T-helper 2 cell (primary cell): ENCODE measurements at places on chromosomes 5 and 9.

GRCh38 chr5:157917899-157918809 lies 59.2 kb upstream of the CLINT1 start:
- DNase-seq = peak; percentile 12

- no peak for DNase-seq
Measured at GRCh38 chr5:171678646-171679045, 107.0 kb upstream of the SMIM23 start.

DNA sequence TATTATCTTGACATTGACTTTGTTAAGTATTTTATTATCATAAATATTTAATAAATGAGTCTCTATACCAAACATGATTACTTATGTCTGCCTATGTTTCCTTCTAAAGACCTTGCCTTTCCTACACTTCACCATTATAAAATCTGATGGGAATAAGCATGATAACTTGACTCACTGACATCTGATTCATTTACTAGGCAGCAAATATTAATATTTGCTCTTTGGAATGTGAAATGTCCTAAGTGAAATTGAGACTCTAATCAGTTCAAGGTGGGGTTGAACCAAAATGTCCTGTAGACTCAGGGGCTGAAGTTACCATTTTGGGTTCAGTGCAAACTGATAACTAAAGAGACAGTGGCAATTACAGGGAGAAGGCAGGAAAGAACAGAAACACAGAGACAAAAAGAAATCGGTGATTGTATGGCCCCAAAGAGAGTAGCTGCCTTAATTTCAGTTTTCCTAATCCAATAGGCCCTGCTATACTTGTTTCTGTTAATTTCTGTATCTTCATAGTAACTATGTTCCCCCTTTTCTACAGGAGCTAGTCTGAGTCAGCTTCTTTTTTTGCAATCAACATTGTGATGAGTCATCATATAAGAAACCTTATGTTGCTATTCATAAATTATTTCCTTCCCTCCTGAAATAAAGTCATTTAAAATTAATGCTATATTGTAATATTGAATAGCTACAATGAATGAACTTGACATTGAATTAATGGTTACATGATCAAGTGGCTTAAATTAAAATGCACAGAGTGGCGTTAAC lies 296.8 kb downstream of the PDE4D start:
- DNase-seq = no peak

DNA sequence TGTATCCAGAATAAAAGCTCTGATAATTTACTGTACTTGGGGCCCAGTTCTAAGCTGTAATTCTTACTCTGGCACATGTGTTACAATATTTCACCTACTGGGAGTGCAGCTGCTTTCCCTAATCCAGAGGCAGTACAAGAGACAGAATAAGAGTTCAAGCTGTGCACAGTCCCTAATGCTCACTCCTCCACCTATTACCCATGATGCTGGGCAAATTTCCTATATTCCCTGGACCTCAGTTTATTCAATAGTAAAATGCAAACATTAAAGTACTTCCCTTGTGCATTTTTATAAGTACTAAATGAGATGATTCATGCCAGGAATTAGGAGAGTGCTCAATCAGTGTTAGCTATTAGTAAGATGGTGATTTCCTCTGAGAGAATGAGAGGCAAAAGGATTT lies 28.0 kb upstream of the TAF11L2 start:
- DNase-seq = no peak

DNA sequence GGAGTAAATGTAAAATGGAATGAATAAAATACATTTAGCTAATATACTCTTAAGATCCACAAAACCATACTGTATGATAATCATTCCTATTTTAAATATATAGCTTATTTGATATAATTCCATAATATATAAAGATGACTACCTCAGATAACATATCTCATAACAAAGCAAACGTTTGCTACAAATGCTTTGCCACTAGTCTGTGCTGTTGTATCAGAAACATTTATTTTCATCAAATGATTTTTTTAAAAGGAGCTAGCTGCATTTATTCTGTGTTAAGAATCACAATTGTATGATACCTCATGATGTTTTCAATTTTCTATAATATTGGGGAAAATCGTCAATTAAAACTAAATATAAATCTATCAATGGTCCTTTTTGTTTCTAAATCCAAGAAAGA lies 567.2 kb downstream of the PTPRD start:
- no peak for DNase-seq

DNA sequence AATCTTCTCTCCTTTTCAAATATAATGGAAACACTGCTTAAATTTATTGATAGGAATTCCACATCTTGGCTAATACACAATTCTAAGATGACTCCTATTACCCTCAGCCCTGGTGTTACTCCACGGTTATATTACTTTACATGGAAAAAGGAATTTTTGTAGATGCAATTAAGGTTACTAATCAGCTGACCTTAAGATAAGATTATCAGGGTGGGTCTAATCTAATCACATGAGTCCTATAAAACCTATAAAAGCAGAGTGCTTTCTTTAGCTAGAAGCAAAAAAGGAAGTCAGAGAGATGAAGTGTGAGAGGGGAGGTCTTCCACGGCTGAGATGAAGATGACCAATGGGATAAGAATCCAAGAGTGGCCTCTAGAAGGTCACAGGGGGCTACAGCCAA lies 268.6 kb downstream of the PDE4D start:
- DNase-seq = no peak

- no peak for DNase-seq
Measured at GRCh38 chr9:89000371-89000781, 9.1 kb downstream of the S1PR3 start.

DNA sequence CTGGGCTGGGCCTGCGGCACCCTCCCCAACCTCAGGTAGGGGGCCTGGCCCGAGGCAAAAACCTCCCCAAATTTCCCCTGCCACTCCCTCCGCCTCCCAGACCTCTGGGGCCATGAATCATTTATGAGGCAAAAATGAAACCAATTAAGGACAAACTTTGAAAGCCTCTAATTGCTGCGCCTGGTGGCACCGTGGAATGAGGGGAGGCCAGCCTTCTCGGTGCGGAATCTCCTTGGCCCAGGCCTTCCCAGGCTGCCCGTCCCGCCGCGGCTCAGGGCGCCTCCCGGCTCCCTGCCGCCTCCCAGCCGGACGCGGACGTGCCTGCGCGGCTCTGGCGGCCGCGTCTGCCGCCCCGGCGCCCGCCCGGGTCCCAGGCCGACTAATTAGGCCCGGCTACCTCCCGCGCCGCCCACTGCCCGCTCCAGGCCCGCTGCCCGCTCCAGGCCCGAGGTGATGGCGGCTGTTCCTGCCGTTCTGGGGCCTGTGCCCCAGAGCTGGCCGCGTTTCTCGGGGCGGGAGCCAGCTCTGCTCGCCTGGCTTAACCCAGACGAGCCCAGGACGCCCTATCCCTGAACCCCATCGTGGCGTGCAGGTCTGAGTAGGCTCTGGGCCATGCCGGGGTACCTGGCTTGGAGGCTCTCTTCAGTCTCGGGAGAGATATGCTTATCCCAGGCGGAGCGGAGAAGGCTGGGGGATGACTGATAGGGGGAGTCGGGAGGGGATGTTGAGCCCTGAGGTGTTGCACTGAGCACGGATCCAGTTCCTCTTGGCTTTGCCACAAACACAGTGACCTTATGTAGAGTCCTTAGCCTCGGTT lies 20.1 kb downstream of the CXXC5 start:
- DNase-seq = no peak

GRCh38 chr5:81778642-81779041 lies 27.7 kb upstream of the SSBP2 start:
- no peak for DNase-seq

DNA sequence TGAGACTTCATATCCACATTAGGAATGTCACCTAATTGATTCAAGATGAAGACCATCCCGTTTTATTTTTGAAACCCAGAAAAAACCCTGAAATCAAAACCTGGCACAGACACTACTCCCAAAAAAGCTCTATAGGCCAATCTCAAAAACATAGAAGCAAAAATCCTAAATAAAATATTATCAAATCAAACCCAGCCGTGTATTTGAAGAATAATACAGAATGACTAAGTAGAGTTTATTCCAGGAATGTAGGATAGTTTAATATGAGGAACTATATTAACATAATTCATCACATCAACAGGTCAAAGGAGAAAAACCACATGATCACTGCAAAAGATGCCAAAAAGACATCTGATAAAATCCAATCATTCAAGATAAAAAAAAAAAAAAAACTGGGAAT lies 167.1 kb downstream of the ACTL7B start:
- DNase-seq = no peak

DNA sequence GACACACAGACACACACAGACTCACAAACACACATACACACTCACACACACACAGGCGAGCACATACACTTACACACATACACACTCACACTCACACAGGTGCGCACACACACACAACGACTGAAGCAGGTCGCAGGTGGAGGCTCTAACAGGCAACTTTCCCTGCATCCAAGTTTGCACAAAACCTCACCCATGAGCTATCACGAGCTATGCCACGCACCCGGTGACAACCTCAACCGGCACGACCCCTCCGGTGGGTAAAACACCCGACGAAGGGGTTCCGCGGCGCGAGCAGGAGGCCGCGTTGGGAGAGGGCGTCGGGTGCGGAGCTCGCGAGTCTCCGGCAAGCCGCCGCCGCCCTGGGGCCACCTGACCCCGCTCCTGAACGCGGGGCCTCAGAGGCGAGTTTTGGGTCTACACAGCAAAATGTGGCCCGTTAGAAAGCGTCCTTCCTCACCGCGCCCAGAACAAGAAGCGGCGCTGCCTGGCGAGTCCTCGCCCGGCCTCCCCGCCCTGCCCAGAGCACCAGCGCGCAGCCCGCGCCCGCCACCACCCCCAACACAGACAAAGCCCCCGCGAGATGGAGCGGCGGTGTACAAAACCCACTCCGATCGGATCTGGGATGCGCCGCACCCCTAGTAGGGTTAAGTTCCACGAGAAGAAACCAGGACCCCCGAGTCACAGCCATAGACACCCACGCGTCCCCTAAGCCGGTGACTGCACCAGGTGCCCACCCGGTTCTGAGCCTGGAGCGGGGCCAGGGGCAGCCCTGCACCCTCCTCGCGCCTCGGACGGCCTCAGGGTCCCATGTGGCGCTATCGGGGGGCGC lies 665 bp downstream of the SLC6A3 start:
- no peak for DNase-seq

- DNase-seq = no peak
Measured at GRCh38 chr5:77828445-77828844, 52.3 kb upstream of the TBCA start.

GRCh38 chr9:91092214-91092613 lies 269.5 kb downstream of the AUH start:
- DNase-seq = no peak

DNA sequence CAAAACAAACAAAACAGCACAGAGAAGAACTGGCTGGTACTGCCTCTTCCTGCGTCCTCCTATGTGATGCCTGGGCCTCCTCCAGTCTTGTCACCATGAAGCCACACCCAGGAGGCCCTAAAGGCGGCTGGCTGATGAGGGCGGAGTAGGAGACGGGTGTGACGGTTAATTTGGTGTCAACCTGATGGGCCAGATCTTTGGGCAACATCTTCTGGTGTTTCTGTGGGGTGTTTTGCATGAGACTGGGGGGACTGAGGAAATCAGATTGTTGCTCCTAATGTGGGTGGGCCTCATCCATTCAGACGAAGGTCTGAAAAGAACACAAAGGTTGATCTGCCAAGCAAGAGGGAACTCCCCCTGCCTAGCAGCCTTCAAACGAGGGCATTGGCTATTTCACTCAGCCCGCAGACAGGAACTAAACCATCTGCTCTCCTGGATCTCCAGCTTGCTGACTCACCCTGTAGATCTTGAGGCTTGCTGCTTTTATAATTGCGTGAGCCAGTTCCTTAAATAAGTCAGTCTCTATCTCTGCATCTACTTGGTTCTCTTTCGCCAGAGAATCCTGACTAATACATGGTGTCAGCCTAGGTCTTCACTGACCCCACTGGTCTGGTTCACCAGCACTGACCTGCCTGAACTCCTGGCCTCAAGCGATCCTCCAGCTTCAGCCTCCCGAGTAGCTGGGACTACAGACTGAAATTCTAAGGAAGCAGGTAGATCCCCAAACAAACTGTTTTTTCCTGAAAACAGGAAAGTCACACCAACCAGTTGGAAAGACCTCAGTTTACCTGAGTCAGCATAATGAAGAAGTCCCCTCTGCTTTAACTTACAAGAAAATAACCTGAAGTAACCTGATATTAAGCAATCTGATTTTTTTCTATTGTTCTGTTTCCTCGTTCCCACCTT lies 12.8 kb upstream of the ZFP62 start:
- DNase-seq = peak; percentile 9

GRCh38 chr5:5494489-5495402 lies 72.3 kb downstream of the ICE1 start:
- peak; percentile 79 for DNase-seq

GRCh38 chr5:149071756-149072155 lies 8.9 kb upstream of the SH3TC2 start:
- DNase-seq = no peak

DNA sequence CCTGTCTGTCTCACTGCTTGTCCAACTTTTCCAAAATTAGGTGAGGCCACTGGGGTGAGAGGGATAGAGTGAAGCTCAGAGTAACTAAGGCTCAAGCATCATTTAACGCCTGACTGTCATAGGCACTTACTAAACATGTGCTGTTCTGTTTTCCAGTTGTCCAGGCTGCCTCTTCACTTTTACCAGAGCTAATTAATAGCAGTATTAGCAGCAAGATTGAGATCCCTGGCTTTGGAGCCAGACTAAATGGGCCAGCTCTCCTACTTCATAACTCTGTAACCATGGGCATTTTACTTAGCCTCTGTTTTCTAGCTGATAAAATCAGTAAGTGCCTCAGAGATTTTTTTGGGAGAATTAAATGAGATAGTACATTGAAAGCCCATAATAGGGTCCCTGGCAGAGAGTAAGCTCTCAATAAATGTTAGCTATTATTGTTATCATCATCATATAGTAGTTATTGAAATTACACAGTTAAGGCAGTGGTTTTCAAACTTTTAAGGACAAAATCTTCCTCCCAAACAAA lies 146.2 kb upstream of the LHFPL2 start:
- DNase-seq = no peak

DNA sequence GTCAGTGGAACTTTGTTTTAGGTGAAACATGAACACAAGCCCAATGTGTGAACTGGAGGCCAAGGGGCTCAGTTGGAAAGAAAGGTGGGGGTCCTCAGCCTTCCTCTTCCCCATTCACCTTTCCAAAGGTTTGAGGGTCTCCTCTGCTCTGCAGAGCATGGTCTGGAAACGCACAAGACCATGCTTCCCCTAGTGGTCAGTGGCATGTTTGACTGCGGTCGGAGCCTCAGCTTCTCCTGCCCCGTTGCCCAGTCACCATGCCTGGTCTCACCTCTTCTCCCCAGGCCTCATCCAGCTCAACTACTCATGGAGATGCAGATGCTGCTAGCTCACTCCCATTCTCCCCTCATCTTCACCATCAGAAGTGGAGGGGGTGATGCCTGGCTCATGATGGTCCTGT lies 340.3 kb downstream of the GADD45G start:
- no peak for DNase-seq

DNA sequence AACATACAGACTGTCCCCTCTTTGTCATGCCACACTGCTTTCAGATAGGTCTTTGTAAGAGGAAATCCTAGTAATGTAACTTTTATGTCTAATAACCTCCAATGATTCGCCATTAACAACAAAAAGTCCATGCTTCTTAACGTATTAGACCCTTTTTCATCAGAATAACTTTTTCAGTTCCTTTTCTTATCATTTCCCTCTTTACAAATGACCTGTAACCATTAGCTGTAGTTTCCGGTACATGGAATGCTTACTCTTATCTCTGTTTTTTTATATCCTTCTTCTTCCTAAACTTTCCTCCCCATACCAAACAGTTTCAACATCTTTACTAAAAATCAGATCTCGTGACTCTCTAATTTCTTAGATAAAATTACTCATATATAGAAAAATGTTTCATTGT lies 268.9 kb upstream of the TYRP1 start:
- DNase-seq = no peak

- DNase-seq = no peak
Measured at GRCh38 chr5:38263983-38264382, 5.6 kb downstream of the EGFLAM start.
